ENCODE measurements at places on chromosomes 3 and 15.

DNA sequence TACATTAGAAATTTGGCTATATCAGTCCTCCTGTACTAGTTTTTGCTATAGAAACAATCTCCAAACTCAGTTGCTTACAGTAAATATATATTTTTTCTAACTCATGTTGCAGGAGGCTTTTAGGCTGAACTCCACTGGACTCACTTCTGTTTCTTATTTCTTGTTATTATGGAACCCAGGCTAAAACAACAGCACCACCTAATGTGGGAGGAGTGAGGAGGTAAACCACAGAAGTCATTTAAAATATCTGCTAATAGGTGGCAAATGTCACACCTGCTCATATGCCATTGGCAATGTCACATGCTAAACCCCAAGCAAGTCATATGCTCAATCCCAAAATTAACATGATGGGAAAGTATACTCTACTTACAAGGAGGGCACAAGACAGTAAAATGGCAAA is 462.2 kb downstream of the PLOD2 start:
- no peak for DNase-seq

DNA sequence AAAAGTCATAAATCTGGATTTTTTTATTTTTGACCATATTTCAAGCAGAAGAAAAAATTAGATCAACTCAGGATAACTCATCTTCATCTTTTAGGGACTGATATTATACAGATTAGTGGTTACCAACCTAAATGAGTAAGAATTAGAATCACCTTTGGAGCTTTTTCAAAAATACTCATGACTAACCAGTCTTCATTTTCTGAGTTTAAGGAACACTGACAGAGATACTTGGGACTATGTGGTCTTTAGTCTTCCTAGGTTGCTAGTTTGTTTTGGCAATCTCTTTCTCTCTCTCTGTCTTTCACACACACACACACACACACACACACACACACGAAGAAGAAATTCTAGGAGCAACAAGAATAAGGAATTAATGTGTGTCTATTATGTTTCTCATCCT is 50.1 kb downstream of the TMOD3 start:
- DNase-seq, result no peak

- no peak for DNase-seq
Observed at GRCh38 chr3:125028657-125029056, 27.1 kb downstream of the HEG1 start.

GRCh38 chr3:112530573-112530972 is 31.2 kb downstream of the ATG3 start:
- no peak for DNase-seq

- DNase-seq, result no peak
Observed at GRCh38 chr3:23796518-23796917, 9.2 kb upstream of the UBE2E1 start.

DNA sequence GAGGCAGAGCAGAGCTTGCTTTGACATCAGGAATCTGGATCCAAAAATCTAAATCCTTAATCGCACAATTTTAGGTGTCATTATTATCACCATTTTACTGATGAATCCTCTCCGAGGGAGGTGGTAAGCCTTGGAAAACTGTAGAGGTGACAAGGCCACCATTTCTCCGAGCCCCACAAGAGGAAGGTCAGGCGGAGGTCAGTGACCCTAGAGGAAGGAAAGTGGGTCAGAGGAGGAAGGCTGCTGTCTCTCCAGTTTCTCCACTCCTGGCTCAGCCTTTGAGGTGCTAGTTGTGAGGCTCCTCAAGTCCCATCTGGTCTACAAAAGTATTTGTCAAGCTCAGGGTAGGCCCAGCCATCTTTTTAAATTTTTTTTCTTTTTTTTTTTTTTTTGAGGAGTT is 3.2 kb downstream of the DVL3 start:
- DNase-seq, result no peak

- DNase-seq, result no peak
Observed at GRCh38 chr3:123627673-123628670, 43.1 kb upstream of the HACD2 start.

Measured in stimulated activated CD8-positive, alpha-beta memory T cell treated with anti-CD3 and anti-CD28 coated beads, Interleukin-12 subunit alpha, Interleukin-12 subunit beta, amount 100 ng/mL, for 4 hours (primary cell).